ENCODE measurements at places on chromosomes 5 and 9.

GRCh38 chr5:94640176-94640575, 21.7 kb downstream of the SLF1 start:
- no peak for DNase-seq

DNA sequence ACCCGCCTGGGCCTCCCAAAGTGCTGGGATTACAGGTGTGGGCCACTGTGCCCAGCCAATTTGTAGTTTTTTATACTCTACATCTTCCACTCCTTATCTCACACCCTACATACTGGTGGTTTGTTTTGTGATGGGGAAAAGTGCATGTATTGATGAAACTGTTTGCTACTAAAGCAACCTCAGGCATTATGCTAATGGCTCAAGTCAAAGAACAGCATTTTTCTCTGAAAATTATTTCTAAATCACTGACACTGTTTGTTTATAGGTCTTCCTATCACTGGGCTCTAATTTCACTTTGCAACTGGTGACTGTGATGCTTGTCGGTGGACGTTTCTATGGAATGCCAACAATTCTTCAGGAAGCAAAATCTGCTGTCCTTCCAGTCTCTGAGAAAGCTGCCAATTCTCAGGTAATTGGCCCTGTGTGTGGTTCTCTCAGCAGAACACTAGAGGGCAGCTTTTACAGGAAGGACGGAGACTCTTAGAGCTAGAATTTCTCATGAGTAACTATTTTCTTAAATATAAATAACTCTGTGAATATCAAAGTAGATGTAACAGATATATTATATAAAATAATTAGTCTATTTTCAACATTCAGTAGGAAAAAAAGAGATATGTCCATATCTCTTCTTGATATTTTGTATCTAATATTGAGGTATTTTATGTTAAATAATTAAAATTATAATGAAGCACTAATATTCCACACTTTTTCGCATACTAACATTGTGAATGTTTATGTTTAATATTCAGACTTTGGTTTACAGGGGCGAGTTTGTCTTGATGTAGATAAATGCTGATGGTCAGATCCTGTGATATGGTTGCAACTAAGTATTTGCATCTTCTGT, 244.1 kb downstream of the ADGRV1 start:
- no peak for DNase-seq

DNA sequence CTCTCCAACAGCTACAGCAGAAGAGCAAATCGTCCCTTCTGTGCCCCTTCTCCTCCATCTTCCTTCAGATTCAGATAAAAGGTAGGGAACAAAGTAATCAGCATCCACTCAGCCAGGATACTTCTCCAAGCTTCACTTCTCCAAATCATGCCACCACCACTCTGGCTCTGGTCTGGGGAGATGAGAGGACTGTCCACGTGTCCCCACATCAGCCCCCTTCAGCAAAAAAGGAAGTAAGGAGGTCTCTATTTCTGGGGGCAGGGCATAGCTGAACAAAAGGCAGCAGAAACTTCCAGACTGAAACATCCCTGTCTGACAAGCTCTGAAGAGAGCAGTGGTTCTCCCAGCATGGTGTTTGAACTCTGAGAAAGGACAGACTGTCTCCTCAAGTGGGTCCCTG, 116.9 kb downstream of the C5orf15 start:
- no peak for DNase-seq

GRCh38 chr5:116564312-116564711, 10.3 kb downstream of the SEMA6A start:
- no peak for DNase-seq

- DNase-seq = no peak
Measured at GRCh38 chr5:123124859-123125595, 36.0 kb downstream of the PRDM6 start.

- DNase-seq = no peak
Measured at GRCh38 chr5:147381555-147381954, 128.3 kb downstream of the DPYSL3 start.

- no peak for DNase-seq
Measured at GRCh38 chr5:181211208-181211607, 6.2 kb upstream of the TRIM7 start.

GRCh38 chr5:123916345-123917121, 404.6 kb downstream of the CSNK1G3 start:
- no peak for DNase-seq

DNA sequence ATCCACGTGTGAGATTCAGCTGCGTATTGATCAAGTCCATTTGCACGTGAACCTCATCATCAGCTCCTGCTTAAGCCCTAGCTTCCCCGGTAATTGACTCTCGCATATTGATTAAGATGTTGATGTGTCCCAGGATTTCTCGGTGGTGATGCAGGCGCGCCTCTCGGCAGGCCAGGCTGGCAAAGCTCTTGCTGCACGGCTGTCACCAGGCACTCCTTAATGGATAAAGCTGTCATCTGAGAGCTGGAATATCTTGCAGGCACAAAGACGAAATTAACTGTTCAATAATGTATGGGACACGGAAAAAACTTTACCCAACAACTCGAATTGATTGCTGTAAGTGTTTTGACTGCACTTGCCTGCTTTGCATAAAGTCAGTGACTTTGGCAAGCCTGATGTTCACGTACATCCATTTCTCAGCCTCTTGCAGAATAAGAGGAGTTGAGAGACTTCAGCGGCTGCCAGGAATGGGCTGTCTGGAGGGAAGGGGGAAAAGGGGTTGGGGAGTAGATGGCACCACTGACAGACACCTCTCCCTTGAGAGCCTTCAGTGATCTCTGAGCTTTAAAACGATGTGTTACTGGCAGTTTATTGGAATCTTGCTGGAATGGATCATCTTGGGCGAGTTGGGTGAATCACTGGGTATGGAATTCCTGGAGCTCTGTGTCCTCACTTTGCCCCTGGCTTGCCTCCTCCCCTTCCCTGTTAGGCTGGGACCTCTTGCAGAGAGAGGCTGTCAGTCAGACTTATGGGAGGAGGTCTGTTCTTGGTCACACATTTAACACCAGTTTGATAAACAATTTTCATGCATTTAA, 650.3 kb downstream of the CCDC171 start:
- no peak for DNase-seq

DNA sequence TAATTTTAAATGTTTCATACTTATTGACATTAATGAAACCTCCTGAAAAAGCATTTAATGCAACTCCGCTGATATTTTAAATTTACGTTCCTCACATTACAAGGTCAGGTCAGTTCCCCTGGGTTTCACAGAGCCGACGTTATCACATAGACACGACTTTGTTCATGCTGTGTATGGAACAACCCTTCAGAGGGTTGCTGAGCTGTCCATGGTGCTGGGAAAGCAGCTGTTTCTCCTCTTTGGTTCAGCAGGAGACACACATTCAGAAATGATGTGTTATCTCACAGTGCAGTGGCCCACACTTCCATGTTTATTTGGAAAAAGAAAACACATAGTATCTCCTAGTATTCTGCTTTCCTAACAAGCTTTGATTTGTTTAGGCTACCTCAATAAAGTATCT, 53.5 kb downstream of the PPP2R2B start:
- no peak for DNase-seq

DNA sequence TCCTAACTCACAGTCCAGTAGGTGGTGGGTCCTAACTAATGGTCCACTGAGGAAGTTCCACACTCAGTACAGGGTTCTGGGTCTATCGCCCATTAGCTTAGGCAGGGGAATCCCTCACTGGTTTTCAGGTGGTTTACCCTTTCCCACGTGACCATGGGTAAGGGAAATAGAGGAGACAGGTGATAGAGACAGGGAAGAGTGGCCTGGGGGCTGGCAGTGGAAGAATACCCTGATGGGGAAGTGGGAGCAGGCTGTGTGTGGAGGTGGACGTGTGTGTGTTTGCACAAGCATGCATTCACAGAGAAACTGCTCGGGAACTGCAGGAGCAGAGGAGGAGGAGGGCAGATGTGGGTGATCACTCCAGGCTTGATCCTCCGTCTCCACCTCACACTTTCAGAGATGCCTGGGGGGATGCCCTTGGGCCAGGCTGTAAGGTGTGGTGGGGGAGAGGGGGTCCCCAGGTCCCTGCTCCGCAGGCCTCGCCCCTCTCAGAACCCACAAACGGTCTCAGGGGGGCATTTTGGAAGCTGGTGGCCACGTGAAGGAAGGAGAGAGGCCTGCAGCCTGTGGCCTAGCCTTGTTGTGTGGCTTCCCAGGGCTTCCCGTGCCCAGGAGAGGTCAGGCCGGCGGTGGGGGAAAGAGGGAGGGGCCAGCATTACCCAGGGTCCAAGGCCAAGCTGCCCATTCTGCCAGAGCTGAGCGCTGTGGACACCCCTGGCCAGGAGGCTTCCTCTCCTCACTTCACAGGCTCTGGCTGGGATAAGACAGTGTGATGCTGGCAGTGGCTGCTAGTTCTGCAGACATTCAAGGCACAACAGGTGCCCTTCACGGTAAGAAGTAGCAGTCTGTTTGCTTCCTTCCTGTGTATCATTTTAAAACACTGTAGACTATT, 80.0 kb downstream of the OTULIN start:
- no peak for DNase-seq

DNA sequence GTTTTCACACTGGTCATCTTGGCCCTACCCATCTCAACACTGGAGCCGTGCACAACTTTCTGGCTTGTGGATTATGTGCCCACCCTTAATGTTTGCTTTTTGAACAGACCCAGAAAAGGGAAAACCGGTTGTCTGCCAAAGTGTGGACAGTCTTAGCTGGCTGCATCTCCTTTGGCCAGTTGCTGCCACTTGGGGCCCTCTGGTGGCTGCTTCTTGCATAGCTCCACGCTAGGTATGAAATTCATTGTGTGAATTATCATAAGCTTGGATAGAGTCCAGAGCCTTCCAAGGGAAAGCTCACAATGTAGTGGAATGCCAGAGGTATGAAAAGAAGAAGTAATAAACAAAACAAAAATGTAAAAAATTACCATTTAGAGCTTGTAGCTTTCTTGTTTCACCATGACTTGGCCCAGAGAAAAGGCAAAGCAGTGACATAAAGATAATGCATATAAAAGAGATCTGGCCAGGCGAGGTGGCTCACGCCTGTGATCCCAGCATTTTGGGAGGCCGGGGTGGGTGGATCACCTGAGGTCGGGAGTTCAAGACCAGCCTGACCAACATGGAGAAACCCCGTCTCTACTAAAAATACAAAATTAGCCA, 12.5 kb upstream of the SLC36A3 start:
- DNase-seq = no peak

DNA sequence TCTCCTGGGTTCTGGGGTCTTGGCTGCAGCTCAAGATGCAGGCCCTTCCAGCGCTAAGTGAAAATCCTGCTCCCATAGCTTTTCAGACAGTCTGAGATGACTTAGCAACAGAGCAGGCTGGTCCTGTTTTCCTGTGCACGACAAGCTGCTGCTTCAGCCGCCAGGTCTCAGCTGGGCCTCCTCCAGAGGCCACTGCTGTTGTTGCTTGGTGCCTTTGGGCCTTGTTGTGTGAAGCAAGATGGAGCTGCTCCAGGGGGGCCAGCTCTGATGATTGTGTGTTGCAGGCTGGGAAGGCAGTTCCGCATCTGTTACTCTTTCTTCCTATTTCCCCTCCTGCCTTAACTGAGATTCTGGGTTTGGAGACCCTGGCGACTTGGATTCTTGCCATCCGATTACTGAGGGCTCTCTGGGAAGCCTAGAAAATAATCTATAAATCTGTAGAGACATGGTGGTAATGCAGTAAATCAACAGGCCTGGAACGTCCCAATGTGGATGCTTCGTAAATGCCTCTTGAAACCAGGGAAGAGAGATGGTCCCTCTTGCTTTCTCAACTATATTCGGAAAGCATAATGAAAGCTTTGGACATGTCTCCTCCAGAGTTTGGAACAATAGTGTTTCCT, 3.2 kb downstream of the MAP1B start:
- no peak for DNase-seq
